ENCODE measurements at places on chromosomes 7 and 10.

GRCh38 chr10:3749011-3749410, 36.0 kb downstream of the KLF6 start:
- DNase-seq = no peak

DNA sequence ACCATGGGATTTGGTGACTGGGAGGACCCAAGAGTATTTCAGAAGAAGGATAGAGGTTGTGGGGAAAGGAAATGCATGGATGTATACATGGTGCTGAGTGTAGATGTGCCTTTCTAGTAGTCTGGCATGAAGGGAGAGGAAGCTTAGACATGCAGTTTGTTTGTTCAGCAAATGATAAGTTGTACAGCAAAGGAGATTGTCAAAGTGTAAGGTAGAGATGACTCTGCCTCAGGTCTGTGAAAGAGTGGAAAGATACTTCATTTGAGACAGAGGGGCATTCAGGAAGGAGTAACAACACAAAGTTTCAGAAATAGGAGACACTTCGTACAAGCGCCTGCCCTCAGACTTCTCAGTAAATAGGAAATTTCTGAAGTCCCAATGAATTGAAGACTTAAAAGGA, 152.3 kb downstream of the CELF2 start:
- DNase-seq = no peak

- DNase-seq = no peak
Measured at GRCh38 chr7:12107841-12108254, 103.2 kb upstream of the TMEM106B start.

DNA sequence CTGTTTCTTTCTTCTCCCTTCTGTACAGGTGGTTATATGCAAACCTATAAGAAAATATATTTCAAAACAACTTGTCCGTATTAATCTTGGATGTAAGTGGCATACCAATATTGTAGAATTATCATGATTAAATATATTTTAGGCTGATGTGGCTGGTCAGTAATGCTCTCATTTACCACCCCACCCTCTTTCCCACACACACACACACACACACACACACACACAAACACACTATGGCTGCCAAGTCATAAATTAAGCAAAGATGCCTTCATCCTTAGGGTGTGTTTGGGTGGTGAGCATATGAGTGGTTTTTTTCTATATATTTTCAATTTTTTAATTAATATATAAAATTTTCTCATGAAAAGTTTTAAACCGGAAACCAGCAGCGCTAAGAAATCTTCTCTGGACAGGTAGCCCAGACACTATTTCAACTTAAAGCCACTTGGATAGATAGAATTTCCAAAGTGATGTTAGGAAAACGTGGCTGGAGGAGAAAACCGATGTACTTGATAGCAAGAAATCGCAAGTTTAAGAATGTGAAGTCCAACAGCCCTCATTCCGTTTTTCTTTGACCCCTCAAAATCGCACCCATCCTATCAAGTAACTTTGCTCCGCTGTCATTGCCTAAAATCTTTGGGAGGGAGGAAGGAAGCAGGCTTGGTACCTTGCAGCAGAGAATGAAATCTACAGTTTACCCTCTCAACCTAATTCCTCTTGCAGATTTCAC, 171.7 kb downstream of the FAM107B start:
- no peak for DNase-seq

DNA sequence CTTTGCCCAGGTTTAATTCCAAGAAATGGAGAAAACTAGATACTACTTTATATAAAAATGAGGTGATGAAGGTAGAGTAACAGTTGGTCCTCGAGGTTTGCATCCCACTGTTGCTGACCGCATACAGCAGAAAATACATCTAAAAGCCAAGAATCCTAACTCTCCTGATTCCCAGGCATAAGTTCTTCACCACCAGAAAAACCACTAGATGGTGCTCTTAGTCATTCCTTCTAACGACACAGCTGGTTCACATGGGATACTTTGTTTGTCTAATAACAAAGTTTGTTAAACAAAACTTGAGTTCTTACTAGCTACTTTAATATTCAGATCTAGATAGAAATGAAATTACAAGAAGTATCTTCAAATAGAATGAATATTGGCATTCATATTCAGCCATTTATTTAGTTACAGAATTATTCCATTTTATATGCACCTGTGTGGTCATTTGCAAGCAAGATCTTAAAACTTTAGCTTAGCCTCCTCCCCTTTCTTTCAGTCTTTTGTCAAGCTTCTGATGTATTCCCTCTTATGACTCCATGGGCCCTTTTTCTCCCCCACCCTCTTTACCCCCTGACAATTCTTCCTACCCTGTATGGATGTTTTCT, 54.1 kb upstream of the CYP26C1 start:
- peak; percentile 73 for DNase-seq

DNA sequence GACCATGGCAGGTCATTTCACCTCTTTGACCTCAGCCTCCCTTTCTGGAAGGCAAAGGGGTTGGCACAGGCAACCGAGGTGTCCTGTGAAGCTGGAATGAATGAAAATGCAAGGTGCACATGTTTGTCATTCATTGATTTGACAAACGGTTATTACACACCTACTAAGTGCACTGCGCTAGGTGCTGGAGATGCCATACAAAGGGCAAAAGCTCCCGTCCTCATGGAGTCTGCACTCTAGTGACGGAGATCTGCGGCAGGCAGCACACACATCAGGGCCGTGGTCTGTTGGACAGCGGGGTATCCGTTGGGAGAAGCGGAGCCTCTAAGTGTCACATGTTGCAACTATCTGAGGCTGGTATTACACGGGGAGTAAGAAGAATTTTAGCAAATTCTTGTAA, 44.2 kb downstream of the PRF1 start:
- DNase-seq = no peak

DNA sequence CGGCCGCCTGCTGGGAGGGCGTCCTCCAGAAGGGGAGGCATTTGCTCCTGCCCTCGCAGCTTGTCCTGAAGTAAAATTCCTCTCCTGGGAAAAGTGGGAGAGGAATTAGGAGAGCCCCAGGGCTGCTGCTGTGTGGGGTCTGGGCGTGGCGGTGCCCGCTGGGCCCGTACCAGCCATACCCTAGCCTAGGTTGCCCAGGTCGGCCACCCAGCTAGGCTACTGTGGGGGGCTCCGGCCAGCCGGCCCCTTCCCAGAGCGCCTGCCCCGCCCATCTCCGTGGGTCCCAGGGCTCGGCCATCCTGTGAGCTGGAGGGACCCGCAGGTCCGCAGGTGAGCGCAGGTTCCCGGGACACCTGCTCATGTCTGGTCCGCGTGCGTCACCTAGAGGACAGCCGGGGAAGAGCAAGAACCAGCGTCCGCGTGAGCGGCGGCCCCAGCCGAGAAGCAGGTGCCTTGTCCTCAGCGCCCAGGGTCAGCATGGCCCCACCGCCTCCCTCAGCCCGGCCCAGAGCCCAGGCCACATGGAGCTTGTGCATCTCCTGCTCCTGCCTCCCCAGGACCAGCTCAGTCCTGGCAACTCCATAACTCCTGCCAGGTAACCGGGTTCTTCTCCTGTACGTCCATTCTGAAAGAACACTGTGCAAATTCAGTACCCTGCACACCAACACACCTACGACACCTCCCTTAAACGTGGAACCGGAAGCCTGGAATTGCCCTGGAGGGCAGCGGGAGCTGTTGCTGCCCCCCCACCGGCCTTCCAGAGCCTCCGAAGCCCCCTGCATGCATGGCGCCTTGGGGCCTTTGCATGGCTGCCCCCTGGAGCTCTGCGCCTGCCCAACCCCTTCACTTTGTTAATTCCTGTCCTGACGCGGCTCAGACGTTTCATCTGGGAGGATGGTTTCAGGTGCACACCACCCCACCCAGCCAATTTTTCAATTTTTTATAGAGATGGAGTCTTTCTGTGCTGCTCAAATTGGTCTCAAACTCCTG, 22.8 kb upstream of the FOXL3 start:
- DNase-seq = no peak

GRCh38 chr7:114644455-114644854, 229.8 kb downstream of the FOXP2 start:
- DNase-seq = no peak

DNA sequence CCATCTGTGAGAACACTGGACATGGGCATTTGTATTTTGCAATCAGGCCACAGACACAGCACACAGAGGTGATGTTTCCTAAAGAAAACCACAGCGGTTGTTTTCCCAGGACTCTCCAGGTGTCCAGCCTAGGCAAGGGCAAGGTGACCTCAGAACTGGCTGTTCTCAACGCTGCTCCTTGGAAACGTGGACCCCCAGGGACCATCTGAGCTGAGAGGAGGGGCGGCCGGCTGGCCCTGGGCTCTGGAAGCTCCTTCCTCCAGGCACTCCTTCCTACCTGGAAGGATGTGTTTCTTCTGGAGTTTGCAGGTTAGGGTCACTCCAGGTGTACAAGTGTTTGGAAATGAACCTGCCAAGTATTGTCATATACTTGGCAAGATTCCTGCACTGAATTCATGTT, 103.1 kb downstream of the ADARB2 start:
- DNase-seq = no peak

- DNase-seq = peak; percentile 29
Measured at GRCh38 chr7:4882169-4883032, 1.1 kb downstream of the RADIL start.

DNA sequence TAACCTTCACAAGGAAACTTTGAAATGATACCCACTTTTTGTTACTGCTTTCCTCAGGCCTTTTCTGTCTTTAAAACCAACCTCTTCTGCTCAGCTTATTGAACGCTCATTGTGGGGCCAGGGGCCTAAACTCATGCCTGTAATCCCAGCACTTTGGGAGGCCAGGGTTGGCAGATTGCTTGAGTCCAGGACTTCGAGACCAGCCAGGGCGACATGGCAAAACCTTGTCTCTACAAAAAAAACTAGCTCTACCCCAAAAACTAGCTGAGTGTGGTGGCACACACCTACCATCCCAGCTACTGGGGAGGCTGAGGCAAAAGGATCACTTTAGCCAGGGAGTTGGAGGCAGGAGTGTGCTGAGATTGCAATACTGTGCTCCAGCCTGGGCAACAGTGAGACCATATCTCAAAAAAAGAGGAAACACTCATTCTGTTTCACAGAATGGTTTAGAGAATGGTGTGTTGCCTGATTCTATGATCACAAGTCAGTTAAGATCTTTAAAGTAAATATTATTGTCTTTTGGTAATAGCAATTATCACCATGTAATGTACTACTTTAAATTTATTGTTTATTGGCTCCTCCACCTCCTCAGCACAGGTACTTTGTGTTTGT, 51.1 kb downstream of the KCTD7 start:
- no peak for DNase-seq

- DNase-seq = no peak
Measured at GRCh38 chr7:35725280-35725680, 30.3 kb upstream of the HERPUD2 start.
